Activated T-cell treated with anti-CD3 and anti-CD28 coated beads for 1 hour (primary cell): ENCODE measurements at places on chromosomes 16 and 17.

GRCh38 chr17:43820759-43821158, 12.2 kb downstream of the MPP3 start:
- DNase-seq = no peak

DNA sequence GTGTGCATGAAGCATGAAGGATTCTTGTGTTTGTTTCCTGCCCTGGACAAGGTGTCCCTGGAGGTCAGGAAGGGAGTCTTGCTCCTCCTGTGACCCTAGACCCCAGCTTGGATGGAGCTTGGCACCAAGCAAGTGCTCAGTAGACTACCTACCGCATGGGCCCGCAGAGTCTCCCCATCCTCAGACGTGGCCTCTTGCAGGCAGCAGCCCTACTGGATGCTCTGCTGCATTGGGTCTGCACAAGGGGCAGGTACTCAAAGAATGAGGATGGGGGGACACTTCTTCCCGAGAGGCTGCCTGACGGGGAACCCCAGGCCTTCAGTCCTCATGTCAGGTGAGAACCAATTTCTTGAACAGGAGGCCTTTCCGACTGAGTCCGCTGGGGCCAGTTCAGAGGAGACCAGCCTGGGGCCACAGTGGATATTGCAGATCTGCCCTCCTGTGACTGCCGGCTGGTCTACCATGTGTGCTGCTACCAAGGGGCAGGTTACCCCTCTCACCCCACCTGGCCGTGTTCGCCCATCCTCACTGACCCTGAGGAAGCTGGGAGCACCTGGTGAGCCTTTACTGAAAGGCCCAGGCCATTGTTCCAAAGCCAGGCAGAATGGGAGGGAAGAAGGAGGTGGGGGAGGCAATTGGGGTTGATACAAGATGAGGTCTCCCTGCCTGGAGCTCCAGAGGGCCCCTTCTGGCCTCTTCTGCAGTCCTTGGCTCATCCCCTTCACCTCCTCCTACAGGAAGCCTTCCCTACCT, 206.3 kb downstream of the RAB11FIP4 start:
- DNase-seq = no peak

GRCh38 chr16:35711958-35712357, 2252.5 kb downstream of the TP53TG3F start:
- DNase-seq = no peak

GRCh38 chr17:51430591-51430990, 170.2 kb downstream of the UTP18 start:
- no peak for DNase-seq

- no peak for DNase-seq
Measured at GRCh38 chr17:57257195-57257894, 1.0 kb downstream of the MSI2 start.

- DNase-seq = no peak
Measured at GRCh38 chr16:89575247-89576152, at the start of gene CPNE7. TSS of gene CPNE7 (plus strand) at chr16:89575758. CDS start at chr16:89575898, 140 bp downstream.

GRCh38 chr16:65965628-65966027, 400.9 kb upstream of the CDH5 start:
- DNase-seq = no peak

DNA sequence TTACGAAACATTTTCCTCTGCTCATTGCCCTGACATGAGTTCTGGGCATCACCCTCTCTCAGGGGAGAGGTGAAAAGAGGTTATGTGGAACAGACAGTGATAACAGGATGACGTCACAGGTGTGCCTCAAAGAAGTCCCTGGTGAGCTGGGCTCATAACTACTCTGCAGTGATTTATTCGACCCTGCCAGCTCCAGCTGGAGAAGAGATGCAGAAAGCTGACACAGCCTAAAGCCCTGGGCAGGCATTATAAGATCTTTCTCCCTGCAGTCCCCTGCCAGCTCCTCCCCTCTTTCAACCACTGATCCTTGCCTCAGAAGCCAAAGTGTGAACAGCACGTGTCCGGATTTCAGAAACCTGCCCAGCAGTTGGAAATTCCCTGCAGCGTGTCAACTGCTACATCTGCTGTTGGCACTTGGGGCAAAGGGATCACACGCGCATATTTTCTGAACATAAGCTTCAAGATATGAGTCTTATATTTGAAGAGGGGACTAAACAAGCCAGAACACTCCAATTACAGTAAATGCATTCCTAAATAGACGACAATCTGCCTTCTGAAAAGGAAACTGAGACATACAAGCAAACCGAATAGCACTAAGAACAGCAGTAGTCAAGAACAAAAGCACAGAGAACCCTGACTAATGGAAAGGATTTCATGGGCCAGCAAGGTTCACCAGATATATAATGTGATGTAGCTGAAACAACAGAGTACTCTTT, 80.5 kb downstream of the SMG6 start:
- no peak for DNase-seq

DNA sequence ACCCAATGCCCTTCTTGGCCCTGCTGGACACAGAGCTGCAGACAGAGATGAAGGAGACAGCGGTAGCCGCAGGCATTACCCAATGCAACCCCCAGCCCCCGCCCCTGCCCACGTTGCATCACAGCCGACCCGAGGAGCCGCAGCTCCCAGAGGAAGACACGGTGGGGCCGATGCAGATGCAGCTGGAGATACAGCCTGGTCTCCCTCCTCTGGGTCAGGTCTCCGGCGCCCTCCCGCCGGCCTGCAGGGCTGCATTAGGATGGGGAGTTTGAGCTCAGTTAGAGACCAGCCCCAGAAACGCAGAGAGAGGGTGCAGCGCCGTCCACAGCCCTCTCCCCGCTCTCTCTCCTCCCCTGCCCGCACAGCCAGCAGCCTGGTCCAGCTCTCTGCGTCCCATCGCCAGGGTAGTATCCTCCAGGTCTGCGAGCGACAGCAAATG, 19.4 kb upstream of the UBE2I start:
- DNase-seq = no peak

DNA sequence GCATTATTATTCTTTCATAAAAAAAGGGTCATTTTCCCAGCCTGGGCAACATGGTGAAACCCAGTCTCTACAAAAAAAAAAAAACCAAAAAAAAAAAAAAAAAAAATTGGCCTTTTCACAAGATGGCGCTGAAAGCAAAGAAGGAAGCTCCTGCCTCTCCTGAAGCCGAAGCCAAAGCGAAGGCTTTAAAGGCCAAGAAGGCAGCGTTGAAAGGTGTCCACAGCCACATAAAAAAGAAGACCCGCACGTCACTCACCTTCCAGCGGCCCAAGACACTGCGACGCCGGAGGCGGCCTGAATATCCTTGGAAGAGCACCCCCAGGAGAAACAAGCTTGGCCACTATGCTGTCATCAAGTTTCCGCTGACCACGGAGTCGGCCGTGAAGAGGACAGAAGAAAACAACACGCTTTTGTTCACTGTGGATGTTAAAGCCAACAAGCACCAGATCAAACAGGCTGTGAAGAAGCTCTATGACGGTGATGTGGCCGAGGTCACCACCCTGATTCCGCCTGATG, 4.9 kb upstream of the PGAP6 start:
- no peak for DNase-seq

- DNase-seq = no peak
Measured at GRCh38 chr17:17866897-17867296, 30.1 kb upstream of the SREBF1 start.

DNA sequence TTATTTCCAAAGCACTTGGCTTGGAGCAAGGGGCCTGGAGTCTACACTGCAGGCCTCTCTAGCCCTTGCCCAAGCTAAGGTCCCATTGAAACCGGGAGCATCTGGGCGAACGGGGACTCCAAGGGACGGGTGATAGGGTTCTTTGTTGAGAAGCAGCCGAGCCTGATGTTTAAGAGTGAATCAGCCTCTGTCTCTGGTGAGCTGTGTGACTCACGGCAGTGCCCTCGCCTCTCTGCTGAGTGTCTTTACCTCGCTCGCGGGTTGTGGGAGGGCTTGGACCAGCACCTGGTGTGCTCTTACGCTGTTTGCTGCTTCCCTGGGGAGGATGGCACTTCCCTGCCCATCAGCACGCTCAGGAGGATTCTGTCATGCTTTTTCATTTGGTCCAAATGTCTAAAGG, 1.3 kb downstream of the HGS start:
- no peak for DNase-seq

- DNase-seq = no peak
Measured at GRCh38 chr17:42135664-42136653, 13.4 kb downstream of the HSPB9 start.

DNA sequence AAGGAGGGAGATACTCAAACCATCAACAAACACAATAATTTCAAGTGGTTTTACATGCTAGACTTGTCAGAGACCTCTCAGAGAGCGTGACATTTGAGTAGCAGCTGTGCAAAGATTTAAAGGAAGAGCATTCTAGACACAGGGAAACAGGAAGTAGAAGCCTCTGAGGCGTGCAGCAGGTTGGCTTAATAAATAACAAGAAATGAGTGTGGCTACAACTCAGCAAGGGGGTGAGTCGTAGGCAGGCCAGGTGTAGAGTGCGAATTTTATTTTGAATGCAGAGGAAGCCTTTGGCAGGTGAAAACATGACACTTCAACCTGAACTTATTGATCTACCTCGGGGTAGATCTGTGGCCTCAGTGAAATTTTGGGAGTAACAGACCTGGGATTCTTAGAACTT, 73.2 kb upstream of the MRTFB start:
- DNase-seq = no peak

GRCh38 chr16:67084345-67085028, 25.3 kb upstream of the PHAF1 start:
- no peak for DNase-seq

GRCh38 chr16:69334696-69335095, 4.3 kb upstream of the PDF start:
- DNase-seq = no peak

DNA sequence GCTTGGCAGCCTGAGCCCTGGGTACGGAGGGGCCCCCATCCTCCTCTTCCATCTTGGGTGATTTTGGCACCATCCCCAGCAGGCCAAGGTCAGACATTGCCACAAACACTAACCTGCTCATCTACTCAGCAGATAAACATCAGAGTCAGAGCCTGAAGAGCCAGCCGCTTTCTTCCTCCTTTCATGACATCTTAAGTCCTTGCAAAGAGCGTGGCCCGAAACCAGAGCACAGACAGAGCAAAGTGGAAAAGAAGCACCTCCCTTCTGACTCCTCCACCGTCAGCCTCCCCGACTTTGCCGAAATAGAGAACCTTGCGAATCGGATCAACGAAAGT, 60.4 kb upstream of the RPH3AL start:
- DNase-seq = no peak

GRCh38 chr16:89006036-89006752, 29.2 kb upstream of the CBFA2T3 start:
- no peak for DNase-seq

GRCh38 chr17:6554871-6555330, 1.5 kb downstream of the PITPNM3 start:
- no peak for DNase-seq

DNA sequence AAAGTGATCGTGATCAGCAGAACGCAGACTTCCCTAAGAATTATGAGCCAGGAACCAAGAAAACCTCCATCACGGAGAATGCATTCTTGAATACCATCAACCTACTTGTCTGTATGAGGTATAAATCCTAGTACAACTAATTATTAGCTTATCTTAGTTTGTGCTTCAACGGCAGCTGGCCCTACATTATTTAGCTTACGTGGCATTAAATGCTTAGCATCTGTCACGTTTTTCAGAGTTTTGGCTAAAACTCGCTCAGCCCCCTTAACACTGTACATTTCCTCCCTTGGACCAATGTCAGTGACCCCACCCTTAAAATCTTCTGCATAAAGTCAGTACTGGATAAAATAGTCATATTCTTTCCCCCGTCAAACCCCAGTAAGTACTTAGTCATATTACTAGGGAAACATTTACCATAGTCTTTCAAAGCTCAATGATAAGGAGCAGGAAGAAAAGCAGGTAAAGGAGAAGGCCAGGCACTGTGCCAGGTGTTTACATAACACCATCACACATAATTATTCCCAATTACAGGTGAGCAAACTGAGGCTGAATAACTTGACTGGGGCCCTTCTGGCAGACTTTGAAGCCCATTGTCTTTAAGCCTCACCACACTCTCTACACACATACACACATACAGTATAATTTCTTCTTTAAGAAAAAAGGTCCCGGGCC, 16.6 kb upstream of the TXNDC11 start:
- DNase-seq = no peak

DNA sequence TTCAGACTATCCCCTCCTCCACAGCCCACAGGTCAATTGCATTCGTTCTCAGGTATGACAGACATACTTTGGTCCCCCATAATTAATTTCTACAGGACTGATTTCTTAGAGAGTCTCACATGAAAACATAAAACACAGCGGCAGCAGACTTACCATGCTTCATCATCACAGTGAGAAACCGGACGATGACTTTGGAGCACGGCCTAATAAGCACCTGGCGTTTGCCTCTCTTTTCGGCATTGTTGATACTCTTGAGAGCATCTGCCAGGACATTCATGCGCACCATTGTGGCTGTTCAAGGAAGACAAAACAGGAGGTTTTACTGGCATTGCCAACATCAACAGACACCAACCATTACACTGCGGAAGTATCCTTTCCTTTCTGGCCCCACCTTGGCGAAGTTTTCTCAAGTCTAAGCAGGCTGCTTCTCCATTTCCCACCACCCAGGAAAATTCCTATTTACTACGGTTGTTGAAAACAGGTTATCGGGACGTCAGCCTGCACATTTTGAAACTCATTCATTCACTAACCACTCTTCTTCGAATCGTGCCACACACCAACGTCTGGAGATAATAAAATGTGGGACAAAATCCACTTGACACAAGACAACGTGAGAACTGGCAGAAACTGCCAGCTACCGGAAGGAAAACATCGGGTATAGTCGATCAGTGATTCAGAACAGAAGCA, 1.2 kb downstream of the RPS15A start:
- no peak for DNase-seq
